T-helper 9 cell (primary cell): ENCODE measurements at places on chromosomes 4 and X.

DNA sequence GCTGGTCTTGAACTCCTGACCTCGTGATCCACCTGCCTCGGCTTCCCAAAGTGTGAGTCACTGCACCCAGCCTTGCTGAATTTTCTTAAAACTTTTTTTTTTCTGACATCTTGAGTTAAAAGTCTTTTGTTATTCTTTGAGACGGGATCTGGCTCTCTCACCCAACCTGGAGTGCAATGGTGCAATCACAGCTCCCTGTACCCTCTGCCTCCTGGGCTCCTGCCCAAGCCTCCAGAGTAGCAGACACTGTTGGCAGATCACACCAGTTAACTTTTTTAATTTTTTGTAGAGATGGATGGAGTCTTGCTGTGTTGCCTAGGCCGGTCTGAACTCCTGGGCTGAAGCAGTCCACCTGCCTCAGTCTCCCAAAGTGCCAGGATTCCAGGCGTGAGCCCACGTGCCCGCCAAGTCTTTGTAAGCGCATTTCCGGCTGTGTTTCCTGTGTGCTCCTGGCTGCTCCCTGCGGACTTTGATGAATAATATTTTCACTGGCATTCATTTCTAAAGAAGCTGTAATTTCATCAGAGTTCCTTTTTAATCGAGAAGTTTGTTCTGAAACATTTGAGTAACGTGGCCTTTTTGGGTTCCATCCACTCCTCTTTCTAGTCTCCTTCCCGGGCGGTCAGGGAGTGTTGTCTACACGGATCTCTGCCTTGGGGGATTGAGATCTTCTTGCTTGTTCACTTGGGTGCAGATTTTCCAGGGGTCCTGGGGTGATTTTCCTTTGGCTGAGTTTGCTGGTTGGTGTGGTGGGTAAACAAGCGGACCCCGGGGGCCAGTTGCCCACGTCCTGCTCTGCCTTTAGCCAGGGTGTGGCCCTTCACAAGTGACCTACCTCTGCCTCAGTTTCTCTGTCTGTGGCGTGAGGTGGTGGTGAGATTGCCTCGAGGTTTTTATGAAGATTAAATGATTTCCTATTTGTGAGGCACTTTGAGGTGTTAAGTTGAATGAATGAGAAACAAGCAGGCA lies 44.4 kb downstream of the PCGF3 start:
- DNase-seq: no peak

DNA sequence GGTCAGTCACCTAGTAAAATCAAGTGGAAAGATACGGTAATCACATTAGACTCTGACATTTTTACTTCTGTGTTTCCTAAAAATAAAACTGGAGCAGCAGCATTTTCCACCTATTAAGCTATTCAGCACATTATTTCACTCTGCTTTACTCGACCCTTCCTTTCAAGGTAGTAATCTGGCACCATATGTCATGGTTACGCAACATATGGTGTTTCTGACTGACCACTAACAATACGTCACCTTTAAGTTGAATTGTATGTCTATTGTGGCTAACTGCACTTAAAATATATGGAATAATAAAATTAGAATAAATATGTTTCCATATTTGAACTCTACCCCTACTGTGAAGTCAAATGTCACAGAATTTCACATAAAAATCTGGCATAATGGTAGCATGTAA lies 168.8 kb downstream of the CDS1 start:
- DNase-seq: no peak

DNA sequence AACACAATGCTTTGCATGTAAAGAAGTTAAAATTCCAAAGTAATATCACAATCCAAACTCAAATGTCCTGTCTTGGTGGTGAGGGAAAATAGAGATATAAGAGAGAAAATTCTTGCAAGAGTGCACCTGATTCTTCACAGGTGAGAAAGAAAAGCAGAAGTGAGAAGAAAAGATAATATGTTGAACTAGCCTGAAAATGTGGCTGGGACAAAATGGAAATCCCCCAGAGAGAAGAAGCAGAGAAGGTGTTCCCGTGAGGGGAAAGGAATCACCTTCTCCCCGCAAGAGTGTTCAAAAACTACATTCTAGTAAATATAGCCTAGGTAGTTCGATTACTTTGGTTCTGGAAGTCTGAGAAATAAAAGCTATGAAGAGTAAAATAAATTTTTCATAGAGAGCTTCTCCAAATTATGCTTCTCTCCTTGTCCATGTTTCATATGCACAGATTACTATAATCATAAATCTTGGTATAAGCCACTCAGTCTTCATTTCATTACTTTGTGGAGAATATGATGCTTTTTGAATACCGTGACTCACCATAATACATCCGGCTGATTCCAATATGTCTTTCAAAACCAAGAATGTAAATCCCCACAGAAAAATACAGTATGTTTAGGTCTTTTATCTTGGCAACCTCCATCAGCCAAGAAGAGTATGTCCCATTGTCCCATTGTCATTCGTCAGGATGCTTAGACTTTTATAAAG lies 63.1 kb downstream of the COX18 start:
- DNase-seq: no peak

- DNase-seq: no peak
Measured at GRCh38 chrX:108020631-108021030, 24.2 kb upstream of the VSIG1 start.

- DNase-seq: no peak
Measured at GRCh38 chr4:182478475-182478874, 235.3 kb downstream of the TENM3 start.

DNA sequence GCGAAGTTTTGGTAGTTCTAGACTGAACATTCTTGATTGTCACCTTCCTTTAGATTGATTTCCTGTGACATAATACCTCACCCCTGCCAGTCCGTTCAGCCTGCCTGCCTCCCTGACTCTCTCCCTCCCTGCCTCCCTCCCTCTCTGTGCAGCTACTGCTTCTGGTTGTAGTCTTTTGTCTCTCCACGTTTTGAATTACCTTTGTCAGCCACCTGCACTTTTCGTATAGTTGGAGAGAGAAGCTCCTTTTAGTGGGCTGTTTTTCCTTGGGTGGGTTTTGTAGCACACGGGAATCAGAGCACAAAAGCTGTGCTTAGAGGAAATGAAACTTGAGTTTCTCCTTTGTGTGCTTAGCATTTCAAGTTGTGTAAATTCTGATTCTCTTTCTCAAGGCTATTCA lies 32.6 kb upstream of the MSMO1 start:
- no peak for DNase-seq

DNA sequence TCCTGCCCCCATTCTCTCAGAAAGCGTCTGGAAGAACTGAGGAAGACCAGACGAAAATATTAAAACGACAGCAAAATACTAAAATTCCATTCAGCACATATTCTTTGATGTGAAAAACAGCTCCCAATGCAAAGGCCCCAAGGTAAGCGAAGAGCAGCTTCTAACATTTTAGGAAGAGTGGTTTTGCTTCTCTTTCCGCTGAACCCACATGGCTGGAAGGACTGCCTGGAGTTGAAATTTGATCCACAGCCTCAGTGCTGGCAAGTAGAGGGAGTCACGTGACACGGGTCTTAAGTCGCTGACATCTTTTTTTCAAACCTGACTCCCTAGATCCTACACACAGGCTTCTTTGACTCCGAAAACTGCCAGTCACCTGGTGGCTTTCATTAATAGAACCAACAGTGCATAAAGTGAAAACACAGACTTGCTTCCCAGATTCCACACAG lies at the start of gene FAM13A:
Gene FAM13A (minus strand): TSS at position 233 of the 446 bp plus-strand sequence. CDS start 221 bp downstream, at position 12.
- no peak for DNase-seq

DNA sequence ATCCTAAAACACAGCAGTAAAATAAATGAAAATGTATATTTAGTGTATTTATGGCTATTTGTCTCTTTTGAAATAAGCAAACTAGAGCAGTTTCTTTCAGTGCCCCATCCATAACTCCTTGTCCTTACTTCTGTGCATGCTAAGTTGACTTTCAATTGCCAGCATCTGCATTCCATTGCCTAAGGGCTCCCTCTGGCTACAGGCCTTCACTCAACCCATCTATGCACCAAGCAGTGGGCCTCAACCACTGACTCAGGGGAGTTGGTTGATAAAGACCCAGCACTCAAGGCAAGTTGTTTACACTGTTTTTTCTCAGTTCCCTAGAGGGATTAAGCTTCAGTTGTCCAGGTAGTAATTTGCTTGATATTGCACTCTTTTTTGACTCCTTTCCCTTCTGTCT lies 265.7 kb downstream of the IQCM start:
- no peak for DNase-seq
